ENCODE measurements at places on chromosomes 16 and 17.

DNA sequence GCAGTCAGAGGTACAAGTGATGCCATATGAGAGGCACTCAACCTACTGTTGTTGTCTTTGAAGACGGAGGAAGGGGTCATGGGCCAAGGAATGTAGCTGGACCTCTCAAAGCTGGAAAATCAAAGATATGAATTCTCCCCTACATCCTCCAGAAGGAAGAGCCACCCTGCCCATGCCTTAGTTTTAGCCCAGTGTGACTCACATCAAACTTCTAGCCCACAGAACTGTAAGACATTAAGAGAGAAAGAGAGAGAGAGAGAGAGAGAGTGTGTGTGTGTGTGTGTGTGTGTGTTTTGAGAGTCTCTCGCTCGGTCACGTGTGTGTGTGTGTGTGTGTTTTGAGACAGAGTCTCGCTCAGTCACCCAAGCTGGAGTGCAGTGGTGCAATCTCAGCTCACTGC is 87.1 kb downstream of the STX8 start:
- DNase-seq: no peak

DNA sequence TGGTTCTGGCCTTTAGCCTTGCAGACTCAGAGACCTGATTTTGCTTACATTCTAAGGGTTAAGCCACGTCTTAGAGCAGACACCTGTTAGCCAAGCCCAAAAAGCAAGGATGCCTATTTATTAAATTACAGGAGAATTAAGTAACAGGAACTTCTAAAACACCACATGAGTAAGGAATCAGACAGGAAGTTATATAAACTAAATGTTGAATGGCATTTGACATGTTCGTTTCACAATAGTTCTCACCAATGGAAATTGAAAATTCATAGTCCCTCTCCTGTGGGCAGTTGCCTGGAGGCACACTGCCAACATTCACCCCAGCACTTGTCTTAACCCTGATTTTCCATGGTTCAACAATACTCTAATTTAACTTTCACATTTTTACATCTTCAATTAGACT is 9.0 kb downstream of the KRTAP9-7 start:
- peak; percentile 44 for DNase-seq

DNA sequence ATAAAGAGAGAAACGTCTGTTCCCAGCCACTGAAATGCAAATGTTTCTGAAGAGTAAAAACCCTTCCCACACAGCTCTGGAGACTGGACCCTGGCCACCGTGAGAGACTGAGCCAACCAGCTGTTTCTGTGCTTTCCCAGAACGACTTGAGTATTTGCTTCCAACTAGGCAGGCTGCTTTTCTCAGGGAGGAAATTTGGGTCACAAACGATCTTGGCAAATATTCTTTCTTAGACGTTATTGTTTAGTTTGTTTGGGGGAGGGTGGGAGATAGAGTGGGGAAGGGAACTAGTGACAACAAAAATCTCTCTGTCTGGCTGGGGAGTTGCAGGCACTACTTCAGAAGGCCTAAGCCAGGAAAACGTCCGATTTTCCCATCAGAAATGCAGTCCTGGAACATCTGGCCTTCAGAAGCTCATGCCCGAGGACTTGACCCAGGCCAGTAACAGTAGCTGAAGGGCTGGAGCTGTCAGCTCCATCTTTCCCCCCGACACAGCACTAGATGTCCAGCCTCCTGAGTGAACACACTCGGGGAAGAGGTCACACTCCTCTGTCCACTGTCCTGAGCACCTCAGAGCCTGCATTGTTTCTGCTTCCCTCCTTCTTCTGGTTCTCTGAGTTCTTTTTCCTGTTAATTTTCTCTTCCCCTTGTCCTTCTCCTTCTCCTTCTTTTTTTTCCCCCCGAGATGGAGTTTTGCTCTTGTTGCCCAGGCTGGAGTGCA is 4.0 kb downstream of the CCDC92B start:
- no peak for DNase-seq

DNA sequence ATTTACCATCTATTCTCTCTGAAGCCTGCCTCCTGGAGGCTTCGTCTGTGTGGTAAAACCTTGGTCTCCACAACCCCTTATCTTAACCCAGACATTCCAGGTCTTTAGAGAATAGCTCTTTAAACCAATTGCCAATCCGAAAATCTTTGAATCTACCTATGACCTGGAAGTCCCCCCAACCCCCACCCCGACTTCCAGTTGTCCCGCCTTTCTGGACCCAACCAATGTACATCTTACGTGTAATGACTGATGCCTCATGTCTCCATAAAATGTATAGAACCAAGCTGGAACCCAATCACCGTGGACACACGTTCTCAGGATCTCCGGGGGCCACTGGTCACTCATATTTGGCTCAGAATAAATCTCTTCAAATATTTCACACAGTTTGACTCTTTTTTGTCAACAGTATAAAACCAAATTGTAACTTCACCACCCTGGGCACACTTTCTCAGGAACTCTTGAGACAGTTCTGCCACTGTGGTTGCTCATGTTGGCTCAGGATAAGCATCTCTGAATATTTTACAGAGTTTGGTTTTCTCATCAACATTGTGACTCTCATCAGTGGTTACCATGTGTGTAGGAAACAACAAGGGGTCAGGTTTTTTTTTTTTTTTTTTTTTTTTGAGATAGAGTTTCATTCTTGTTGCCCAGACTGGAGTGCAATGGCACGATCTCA is 18.1 kb upstream of the DNAH17 start:
- DNase-seq: no peak

GRCh38 chr16:79751471-79752184 is 151.1 kb upstream of the MAF start:
- DNase-seq: no peak

DNA sequence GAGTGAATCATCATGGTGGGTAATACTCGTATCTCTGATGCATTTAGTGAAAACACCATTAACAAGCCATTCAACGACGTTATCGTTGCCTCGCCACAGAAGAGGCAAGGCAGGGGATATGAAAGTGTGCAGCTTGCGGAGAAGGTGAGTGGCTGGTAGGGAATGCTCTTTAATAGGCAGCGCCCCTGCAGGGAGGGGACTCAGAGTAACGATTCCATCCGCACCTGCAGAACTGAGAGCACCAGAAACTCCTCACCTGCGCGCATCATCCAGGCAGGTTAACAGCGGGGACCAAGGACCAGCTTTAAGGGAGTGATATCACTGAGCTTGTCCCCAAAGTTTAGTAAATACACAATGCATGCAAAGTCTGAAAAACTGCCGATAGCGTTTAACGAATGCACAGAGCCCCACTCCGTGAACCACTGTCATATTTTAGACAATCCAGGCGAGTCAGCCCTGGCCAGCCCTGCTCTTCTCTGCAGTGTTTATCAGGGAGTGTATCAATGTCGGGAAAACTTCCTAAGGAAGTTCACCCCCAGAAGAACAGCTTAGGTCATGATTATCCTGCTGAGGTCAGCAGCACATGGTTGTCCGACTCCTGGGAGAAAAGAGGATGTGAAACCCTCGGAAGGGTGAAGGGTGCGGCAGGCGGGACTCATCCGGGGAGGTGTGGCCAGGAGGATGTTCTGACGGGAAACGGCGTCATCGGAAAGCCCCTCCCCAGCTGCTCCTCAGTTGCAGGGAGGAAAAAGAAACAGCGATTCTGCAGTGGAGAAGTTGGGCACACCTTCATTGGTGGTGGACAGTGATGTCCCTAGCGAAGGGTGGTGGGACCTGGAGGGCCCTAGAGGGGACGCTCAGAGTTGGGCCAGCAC is 68.5 kb upstream of the DNAH17 start:
- DNase-seq: peak; percentile 98

DNA sequence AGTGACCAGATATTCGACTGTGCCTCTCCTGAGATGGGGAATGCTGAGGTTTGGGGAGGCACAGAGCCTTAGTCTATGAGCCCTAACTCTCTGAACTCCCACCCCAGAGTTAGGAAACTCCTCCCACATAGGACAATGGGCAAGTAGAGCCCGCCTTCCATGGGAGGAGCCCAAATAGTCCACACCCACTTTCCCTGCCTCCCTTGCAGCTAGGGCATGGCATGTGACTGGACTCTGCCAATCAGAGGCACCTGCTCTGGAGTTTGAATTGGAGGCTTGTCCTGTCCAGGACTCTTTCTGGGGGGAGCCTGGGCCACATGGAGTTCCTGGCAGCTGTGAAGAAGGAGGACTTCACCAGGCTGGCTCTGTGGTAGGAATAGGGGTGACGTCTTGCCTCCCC is 48.4 kb downstream of the SOCS1 start:
- no peak for DNase-seq

DNA sequence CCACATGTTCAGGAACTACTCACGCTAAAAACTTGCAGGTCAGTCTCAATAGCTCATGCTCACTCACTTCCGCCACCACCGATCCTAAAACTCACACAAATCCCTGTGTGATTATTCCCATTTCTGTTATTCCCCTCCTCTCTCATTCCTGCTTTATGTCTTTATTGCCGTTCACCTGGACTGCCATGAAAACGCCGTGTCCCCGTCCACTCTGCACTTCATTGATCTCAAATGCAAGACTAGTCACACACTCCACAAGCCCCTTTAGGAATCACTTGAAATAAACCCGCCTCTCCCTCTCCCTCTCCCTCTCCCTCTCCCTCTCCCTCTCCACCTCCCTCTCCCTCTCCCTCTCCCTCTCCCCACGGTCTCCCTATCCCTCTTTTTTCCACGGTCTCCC is 78.0 kb downstream of the AXIN2 start:
- no peak for DNase-seq

DNA sequence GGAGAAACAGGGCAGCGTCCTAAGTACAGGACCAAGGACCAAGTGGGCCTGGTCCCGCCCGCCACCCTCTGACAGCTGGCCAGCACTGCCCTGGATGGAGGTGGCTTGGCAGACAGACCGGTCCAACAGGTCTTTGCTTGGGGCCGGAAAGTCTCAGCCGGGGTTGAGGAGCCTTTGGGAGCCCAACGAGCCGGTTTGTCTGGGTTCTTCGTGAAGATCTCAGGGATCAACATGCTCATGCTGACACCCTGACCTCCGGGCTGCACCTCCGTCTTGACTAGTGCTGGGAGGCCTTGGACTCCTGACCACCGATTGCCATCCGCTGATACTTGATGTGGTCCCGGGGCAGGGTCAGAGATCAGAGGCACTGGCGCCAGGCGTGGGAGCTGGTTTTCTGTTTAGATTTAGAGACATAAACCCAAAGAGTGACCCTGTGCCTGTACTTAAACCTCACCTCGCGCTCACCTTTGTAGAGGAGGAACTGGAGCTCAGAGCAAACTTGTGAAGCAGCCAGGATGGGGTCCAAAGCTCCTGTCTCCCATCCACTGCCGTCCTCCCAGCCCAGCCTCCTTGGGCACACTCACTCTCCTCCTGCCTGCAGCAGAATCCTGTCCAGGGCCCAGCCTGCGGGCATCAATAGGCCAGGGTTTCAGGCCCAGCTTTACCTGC is 92.1 kb upstream of the GSE1 start:
- DNase-seq: no peak

DNA sequence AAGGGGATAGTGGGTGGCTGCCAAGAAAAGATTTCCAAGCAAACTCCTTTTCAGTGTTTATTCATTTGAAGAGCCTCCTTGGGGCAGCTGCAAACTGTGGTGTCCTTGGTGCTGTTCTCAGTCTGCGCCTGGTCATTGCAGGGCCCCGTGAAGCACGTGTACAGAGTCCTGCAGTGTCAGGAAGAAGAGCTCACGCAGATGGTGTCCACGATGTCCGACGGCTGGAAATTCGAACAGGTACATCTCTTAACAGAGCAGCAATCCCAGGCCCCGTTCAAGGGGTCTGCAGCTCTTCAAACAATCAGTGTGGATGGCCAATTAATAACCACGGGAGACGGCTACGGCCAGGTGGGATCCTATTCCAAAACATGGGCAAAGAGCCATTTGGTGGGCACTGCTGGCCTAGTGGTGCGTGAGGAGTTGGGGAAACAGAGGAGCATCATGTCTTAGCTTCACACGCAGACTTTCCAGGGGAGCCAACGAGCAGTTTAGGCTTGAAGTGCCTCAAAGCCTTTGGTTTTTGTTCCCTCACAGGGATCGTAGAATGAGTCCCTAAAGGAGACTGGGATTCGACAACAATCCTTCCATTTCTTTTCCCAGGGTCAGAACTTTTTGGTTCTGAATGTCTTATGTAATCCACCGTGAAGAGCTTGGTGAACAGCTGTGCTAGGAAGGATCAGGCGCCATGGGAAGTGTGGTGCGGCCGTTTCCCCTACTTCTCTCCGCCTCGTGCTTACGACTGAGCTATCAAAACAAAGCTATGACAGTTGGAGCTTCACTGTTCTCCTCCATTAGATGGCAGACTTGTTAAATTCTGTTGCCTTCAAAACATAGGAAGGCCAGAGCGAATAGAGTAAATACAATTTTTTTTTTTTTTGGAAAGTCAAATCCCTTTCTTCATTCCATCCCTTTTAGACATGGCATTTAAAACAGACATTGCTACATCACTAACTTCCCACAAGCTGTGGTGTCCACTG is 12.6 kb downstream of the KCTD2 start:
- DNase-seq: peak; percentile 76

DNA sequence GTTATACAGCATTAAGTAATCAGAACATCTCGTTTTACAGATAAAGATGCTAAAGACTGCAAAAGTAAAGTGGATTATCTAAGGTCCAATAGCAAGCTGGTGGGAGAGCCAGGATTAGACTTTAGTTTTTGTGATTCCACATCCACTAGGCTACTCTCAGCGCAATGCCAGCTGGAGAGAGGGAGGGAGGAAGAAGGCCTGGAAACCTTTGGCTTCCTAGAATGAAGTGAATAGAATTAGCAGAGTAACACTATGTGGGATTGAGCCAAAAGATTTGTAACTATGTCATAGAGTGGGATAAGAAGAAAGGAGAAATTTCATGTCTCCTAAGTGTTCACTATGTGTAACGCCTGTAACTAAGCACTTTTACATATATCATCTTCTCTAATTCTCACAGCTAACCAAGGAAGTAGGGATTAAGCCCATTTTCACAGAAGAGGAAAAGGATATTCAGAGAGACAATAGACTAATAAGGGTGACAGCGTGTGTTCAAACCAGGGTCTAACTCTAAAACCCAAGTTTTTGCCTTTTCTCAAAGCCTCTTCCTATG is 25.4 kb upstream of the NSRP1 start:
- no peak for DNase-seq

DNA sequence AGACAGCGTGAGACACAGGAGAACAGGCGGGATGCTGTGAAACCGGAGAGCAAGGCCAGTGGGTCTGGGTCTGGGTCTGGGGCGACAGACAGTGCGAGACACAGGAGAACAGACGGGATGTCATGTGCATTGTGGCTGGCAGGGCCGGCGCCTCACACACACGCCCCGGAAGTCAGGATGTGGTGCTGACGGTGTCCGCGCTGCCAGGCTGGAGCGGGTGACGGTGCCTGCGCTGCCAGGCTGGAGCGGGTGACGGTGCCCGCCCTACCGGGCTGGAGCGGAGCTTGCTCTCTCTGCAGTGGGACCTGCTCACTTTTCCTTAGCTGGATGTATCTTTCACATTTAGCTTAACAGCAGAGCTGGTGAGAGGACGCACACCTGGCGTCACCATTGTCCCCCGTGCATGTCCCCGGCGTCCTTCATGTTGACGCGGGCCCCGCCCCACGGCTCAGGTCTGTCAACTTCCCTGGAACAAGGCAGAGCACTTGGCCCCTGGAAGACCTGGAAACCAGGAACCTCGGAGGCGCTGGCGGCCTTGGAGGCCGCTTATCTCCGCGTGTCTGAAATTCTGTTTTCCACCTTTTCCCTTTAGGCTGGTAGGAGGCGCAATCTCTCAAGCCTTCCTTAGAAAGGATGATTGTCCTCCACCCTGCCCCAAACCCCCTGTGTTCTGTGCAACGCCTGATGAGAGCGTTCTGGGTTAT is 43.0 kb upstream of the ZNF750 start:
- DNase-seq: peak; percentile 36

- DNase-seq: peak; percentile 88
Measured at GRCh38 chr16:10895053-10895946, 18.3 kb downstream of the CIITA start.

Data from suppressor macrophage treated with lipopolysaccharide for 1 hour (primary cell).